ENCODE measurements at places on chromosomes 16 and 17. TPM values are rescaled to one million over a fixed set of nuclear protein-coding genes. Genes with fewer than 3 reads are reported as not detected.

GRCh38 chr17:83204230-83204725, 124.9 kb downstream of the METRNL start:
- no peak for DNase-seq

- DNase-seq, result no peak
These were observed 15.6 kb downstream of the SPG7 start for GRCh38 chr16:89523680-89524344.

Gene NHLRC4
- total RNA-seq, result 0.56 TPM

DNA sequence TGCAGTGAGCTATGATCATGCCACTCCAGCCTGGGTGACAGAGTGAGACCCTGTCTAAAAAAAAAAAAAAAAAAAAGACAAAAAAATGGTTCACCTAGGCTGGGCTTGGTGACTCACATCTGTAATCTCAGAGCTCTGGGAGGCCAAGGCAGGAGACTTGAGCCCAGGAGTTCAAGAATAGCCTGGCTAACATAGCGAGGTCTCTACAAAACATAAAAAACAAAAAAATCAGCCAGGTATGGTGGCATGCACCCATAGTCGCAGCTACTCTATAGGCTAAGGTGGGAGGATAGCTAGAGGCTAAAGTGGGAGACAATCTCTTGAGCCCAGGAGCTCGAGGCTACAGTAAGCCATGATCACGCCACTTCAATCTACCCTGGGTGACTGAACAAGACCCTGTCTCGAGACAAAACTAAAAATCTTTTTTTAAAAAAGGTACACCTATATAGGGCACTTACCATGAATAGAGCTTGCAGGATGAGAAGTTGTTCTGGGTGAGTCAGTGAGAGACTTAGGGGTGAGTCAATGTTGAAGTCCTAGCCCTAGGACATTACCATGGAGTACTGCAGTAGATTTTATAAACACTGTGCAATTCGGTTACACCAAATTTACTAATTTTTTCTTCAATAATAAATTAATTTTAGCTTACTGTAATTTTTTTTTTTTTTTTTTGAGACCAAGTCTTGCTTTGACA, 19.0 kb downstream of the USP32 start:
- DNase-seq, result no peak

DNA sequence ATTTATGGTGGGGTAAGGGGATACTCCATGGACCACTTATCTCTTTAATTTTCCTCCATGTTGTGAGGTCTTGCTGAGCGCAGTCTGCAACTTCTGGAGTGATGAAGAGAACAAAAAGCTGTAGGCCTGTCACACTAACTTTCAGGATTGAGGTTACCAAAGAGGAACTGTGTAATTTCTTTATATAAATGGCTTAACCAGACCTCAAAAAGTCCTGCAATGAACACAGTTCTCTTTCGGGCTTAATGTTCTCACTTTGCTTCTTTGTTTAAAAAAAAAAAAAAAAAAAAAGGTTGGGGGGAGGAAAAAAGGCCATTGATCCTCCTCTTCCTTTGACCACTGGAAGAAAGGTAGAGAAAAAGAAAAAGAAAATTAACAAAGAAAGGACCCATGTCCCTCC, 86.8 kb upstream of the SOX9 start:
- no peak for DNase-seq

GRCh38 chr17:33819539-33819938, 435.5 kb upstream of the CCL2 start:
- DNase-seq, result no peak

- no peak for DNase-seq
These were observed 788 bp upstream of the PRCD start for GRCh38 chr17:76538941-76539570.

Gene MMP2
- 1.7 TPM for total RNA-seq

DNA sequence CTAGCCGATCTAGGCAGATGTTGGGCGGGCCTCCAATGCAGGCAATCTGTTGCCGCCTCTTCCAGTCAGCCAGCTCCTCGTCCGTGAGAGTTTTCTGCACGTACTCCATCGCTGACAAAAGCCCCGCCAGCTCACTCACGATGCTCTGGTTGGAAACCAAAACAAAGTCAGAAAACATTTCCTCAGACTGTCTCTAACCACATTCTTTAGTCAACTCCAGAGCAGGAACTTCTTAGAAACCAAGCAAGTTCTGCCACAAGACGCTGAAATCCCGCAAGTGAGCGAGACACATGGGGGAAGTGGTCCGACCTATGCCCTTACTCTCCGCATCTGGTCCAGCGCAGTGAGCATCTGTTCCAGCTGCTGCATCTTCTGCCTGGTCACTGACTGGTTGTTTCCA, 49.1 kb downstream of the STAT5A start:
- DNase-seq, result no peak

DNA sequence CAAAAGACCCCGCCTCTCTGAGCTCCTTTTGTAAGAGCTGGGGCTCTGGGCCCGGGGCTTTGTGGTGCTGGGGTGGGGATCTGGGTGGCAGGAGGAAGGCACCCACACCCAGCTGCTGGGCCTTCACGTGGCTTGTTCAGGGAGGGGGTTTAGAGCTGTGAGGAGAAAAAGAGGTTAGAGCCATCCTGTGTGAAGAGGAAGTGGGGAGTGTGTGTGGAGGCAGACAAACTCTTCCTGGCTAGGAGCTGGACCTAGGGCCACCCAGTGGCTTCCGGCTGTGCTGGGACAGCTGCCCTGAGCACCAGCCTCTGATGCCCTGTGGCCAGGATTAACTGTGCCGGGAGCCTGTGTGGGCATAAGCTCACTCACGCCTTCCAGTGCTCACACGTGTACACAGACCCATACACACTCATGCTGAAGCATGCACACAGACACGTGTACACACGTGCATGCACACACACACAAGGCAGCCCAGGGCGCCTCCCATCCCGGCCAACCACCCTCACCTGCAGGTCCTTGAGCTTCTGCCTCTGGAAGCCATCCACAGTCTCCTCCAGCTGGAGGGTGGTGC, 7.4 kb downstream of the CIBAR2 start:
- DNase-seq, result no peak

GRCh38 chr16:88815901-88816589, 4.3 kb upstream of the APRT start:
- peak; percentile 45 for DNase-seq

- DNase-seq, result no peak
These were observed 550 bp downstream of the EIF4A3 start for GRCh38 chr17:80146121-80147034.

DNA sequence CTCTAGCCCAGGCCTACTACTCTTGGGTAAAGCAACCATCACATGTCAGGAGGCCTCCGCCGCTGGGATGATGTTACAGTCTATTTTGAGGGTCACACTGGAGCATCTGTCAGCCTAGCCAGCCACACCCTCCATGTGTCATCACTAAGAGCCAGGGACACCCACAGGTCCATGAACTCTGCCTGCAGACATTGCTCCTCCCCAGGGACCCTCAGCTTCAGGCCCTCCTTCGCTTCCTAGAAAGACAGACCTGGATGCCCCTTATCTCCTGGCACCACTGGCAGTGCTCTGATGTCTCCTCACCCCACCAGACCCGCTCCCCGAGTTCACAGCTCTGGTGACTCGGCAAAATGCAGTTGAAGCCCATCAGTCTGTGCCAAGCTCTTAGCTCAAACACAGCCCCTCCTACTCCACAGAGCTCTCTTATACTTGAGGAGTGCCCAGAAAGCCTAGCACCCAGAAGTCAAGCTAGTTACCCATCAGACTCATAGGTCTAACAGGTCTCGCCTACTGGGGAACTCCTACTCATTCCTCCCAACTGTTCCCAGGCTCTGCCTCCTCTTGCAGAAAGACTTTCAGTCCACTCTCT, 5.9 kb downstream of the RANBP10 start:
- DNase-seq, result no peak

Gene CCDC144A
- total RNA-seq, result not detected

DNA sequence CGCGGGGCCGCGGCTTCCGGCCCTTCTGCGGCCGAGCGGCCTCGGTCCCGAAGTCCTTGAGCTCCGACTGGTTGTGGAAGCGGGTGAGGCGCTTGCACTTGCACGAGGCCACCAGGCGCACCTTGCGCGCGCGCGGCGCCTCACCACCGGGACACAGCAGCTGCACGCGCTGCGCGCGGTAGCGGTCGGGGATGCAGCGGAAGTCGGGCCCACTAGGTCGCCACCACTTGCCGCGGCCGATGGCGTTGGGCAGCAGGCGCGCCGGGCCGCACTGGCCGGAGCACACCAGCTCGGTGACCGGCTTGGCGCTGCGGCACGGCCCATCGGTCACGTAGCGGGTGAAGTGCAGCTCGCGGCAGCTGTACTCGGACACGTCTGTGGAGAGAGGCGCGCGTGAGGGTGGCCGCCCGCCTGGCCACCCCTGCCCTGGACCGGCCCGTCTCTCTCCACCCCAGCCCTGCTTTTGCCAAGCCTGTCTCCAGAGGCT, 3.2 kb downstream of the SOST start:
- DNase-seq, result no peak

Gene SLFN14
- not detected for total RNA-seq

DNA sequence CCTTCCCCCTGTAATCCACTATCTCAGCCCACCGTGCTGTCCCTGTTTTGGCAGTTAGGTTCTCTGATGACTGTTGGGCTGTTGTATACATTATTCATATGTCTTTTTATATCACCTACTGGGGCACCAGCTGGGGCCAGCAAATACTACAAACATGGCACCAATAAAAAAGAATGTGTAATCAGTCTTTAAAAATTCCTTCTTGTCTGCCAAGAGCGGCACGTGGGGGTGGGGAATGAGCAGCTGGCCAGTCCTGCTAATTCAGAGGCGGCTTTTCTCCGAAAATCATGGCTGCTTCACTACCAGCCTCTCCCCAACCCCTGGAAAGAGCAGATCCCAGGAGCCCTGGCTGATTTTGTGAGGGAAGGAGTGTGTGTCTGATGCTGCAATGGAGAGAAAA, 77.7 kb upstream of the EEF2KMT start:
- no peak for DNase-seq

Gene TLCD2
- 2.0 TPM for total RNA-seq

DNA sequence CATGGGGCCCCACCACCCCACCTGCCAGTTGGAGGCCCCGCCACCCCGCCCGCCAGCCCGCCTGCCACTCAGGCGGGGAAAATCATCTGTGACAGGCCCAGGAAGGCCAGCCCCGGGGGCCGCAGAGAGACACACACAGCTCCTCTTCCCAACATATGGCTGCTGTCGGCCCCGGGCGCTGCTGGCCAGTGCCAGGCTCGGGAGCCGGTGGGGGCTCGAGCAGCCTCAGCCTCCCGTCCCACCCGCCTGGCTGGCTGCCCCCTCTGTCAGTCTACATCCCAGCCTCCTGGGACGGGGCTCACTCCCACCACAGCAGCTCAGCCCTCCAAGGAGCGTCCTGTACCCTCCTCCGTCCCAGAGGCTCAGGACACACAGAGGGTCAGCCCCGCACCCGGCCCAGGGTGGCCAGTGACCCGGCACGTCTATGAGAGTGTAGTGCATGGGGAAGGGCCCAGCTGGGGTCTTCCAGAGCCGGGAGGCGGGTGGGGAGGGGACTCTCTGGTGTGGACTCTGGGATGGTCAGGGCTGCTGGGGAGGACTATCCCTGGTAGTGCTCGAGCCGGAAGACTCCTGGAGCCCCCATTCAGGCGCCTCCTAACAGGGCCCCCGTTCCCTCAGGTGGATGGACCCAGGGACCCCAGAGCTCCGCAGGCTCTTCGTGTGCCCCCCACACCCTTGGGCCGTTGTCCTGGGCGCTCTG, 3.6 kb upstream of the PRR35 start:
- no peak for DNase-seq

Gene MYH11
- not detected for total RNA-seq

DNA sequence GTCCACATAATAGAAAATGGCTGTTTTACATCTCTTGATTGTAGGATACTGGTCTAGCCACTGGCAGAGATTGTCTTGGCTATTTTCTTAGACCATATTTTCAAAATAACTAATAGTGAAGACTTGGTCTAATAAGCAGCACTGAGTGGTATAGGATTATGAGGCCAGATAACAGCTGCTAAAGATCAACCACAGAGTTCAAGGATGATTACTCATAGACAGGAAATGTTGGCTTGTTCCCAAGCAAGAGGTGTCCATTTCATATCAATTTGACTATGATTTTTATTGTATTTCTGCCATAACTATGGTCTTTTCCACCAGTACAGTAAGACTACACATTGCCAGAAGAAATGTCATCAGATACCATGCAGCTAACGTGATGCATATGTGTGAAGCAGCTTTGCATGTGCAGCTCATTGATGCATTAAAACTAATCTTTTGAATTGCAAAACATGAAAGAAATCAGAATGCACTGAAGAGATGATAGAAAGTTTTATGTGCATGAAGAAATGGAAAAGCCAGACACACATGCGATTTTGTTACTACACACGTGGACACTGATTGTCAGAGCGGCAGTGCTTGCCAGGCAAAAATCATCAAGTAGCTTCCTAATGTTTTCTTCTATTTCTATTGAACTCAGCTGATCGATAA, 693.3 kb downstream of the CDH11 start:
- DNase-seq, result no peak

DNA sequence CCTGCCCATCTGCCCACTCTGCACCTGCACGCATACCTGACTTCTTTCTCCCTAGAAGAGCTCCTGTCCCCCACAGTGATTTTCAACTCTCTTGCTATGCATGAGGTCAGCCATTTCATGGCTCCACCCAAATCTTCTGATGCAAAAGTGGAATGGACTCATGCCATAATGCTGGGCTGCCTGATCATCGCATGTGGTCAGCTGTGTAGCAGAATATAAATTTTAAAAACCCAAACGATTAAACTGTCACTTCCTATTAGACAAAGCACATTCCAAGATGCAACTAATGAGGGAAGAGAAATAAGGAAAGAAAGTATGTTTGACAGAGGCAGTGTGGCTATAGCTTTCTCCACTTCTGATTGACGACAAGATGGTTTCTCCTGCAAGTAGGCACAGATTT, 26.1 kb downstream of the GRIN2A start:
- DNase-seq, result no peak

Gene KCNJ12
- total RNA-seq, result 0.48 TPM

Gene CCL13
- total RNA-seq, result not detected

DNA sequence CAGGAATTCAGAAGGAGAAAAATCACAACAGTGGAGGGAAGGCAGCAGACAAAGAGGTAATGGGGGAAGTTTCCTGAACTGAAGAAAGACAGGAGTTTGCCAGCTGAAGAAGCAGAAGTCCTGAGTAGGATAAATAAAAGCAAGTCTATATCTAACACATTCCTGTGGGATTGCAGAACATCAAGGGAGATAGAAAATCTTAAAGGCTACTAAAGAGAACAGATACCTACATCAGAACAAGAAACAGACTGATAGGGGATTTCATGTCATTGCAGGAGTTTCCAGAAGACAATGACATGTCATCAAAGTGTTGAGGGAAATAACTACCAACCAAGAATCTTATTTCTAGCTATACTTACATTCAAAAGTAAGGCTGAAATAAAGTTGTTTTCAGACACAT, 21.3 kb upstream of the CRYBA1 start:
- DNase-seq, result no peak

DNA sequence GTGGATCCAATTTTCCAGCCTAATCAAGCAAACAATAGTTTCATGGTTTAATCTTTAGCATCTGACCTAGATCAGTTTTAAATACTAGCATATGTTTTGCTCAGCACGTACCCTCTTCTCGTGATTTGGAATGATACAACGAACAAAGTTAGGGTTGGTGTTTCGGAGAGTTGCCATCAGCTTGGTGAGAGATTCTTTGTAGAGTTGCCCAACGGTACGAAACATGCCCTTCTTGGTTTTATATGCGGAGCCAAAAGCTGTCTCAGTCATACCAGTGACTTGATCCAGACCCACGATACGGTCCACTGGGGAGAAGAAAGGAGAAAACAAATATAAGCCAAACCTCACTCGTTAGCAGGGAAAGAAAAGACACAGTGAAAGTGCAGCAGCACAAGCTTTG, 85.3 kb downstream of the NDEL1 start:
- no peak for DNase-seq
